ENCODE measurements at places on chromosomes 11 and 22.

DNA sequence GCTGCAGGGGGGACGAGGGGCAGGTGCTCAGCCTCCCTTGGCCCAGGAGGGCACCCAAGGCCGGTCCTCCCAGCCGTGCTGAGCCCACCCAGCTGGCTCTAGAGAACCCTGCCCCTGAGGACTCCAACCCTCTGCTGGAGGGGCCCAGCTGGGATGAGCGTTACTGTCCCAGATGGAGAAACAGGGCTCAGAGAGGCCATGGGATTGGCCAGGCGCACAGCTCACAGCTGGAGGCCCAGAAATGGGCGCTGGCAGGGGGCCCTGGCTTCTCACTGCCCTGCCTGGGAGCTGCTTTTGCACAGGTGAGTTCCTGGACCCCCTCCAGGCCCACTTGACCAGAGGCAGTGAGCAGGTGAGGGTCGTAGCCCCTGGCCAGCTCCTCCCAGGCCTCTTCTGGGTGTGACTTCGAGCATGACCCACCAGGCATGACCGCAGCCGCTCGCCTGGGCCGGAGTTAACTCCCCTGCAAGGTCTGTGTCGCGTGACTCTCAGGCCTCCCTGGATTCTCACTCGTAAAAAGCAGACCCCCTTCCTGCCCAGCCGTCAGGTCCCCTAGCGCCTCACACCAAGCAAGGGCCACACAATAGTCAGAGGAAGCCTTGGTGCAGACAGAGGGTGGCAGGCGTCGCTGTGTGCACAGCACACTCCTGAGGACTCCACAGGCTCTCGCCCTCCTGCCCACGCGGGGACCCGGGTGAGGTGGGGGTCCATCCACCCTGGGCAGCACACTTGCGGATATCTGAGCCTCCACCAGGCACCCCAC, 19.7 kb upstream of the IL17REL start:
- no peak for DNase-seq

DNA sequence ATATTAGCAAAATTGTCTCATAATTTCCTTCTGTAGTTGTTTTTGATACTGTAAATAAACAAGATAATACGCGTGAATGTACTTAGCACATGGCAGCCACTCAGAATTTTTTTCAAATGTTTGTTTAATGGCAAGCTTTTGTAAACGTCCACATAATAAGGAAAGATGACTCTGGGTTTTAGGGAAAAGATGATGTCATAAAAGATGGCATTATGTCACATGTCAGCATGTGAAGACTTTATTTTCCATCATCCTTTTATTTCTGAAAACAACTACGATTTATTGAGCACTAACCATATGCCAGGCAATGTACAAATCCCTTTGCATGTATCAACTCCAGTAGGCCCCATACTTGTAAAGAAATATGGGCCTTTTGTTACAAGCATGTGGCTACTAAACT, 139.9 kb downstream of the C11orf91 start:
- DNase-seq, result no peak

DNA sequence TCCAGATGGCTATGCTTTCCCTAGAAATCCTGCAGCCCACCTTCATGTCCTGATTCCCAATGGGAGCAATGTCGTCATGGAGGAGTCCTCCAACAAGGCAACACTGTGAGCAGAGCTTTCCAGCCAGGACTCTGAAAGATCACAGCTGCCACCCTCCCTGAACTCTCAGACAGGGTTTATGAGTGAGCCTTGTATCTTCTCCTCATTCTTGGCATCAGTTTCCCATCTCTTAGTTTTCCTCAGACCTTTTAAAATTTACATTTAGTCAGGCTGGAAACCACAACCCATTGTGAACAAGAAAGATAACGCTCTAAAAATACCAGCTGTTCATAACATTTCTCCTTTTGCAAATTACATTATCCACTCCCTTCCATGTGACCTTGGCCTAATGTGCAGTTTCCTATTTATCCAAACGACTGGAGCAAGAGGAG, 15.6 kb upstream of the LYVE1 start:
- no peak for DNase-seq

DNA sequence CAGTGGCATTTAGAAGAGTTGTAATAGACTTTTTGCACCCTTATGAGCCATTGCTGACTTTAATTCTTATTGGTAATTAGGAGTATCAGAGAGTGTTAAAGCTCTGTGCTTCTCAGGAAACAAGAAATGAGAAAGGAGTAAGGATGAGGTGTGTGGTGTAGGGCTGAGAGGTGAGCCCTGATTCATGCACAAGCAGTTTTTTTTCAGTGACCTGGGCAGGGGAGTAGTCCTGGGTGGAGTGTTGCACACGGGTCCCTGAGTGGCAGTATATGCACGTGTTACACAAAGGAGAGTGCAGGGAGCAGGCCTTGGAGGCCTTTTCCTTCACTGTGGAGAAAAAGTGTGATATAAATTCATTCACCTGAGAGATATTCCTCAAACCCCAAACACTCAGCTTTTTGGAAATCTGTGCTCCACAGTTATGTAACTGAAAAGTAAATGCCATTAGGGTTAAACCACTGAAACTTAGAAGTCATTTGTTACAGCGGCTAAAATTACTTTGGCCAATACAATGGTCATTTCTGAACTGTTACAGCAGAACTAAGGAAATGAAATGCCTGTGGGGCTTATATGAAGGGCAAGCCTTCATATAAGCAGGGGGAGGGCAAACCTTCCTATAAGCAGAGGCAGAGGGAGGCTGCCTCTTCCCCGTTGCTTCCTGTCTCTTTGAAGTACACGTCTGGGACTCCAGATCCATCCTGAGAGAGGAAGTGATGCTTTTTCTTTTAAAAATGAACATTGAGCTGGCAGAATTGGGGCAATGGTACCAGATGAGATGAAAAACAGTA, 62.6 kb upstream of the OLFML1 start:
- DNase-seq, result no peak

DNA sequence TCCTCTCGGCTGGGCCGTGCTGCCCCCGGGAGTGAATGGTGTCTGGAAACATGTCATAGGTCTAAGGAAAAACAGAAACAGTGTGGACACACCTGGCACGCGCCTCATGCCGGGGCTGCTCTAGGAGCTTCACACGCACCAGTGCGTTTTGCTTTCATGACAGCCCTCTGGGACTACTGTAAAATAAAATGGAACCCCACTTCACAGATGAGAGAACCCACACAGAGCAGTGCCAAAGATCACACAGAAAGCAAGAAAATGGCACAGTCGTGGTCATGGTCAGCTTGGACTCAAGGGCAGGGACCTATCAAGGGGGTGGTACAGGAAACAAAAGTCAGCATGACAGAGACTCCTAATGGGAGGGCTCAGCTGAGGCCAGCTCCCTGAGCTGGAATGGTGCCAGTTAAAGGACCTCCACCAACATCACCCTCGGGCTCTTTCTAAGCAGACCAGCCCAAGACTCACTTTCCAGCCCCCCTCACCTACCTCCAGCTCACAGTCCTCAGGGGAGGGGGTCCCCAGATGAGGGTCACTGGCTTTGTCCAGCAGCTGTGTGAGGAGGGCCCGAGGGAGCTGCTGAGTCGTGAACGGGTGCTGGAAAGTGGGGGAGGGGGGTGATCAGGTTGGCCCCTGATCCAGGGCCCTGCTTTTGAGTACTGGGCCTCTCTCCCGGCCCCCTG, 3.3 kb downstream of the MAP4K2 start:
- DNase-seq, result no peak

GRCh38 chr11:10526974-10527918, 13.7 kb downstream of the RNF141 start:
- DNase-seq, result no peak

DNA sequence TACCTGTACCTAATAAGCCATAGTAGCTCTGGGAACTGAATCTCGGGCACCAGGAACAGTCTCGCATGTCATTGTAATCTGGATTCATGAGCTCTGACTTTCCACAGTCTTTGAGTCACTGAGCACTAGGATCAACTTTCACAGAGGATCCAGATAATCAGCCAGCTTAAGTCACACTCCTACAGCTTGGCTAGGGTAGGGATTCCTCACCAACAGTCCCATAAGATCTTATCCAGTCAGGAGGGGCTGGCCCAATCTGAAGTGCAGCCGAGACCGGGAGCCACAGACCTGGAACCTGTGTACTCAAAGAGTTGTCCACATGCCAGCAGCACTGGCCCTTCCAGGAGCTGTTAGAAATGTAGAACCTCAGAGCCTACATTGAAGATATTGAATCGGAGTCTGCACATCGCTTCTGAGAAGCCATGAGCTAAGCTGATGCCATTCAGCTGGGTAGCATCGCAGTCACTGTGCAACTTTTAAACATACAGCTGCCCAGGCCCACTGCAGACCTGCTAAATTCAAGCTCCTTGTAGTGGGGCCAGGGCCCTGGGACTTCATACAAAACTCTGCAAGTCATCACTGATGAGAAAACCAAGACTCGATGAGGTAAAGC, 538.8 kb upstream of the B3GAT1 start:
- no peak for DNase-seq

GRCh38 chr11:104650234-104650633, 248.0 kb downstream of the CASP12 start:
- DNase-seq, result no peak

- no peak for DNase-seq
Measured at GRCh38 chr11:66728693-66729385, at the start of gene SPTBN2. Gene SPTBN2 (minus strand): TSS chr11:66729216. CDS start chr11:66721240, 7,976 bp downstream.

DNA sequence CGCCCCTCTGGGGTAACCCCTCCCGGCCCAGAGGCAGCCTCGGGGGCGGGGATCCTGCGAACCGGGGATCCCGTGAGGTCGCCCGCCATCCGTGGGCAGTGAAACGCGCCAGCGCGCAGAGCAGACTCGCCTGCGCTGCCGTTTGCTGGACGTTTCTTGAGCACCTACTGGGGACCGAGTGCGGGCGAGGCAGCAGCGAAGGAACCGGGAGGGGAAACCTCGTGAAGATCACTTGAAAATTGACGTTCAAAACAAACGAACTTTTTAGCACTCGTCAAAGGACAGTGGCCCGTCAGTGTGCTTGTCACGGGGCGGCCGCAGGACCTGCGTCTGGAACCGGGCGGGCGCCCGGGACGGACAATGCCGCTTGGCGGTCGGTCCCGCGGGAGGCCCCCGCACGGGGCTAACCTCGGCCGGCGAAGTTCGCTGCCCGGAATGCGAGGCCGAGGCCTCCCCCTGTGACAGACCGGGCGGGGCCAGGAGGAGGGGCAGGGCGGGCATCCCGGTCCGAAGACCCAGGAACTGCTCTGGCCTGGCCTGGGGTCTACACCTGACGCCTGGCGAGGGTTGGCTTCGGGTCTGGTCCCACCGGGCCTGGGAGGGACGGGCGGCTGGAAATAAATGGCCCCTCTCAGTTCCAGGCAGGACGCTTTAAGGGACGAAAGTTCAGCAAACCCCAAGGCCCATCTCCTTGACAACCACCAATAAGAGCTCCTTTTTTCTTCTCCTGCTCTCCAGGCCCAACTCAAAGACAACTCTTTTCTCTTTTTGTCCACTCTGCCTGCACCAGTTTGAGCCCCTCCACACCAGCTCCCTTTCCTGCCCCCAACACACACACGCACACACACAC, 723 bp upstream of the SCUBE1 start:
- no peak for DNase-seq

DNA sequence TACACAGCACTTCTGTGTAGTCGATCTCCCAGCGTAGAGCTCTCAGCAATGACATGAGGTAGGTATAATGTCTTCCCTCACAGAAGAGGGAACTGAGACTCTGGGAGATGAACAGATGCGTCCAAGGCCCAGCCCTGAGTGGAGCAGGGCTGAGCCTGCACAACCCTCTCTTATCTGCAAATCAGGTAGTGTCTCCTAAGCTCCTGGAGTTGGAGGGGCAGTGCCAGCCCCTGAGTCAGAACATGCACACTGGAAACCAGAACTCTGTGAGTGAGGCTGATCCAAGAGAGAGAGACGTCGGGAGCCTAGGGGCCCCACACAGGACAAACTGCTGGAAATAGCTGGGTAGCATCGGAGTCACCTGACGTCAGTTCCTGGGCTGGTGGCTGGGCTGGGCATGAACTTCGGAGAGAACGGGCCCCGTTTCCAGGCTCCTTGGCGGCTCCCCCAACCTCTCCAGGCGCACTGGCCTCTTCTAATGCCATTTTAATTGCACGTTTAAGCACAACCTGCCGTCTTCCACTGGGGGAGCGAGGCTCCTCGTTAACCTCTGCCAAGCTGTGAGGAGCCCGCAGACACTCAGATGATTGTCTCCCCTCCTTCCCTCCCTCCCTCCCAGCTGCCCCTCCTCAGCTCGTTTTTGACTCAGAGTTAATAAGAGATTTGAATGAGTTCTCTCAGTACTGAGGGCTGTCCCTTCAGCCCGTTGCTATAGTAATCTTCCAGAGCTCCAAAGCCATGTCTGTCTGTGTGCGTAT, 191.2 kb upstream of the TBCEL start:
- DNase-seq, result no peak

GRCh38 chr11:25970726-25971508, 361.0 kb upstream of the ANO3 start:
- no peak for DNase-seq

DNA sequence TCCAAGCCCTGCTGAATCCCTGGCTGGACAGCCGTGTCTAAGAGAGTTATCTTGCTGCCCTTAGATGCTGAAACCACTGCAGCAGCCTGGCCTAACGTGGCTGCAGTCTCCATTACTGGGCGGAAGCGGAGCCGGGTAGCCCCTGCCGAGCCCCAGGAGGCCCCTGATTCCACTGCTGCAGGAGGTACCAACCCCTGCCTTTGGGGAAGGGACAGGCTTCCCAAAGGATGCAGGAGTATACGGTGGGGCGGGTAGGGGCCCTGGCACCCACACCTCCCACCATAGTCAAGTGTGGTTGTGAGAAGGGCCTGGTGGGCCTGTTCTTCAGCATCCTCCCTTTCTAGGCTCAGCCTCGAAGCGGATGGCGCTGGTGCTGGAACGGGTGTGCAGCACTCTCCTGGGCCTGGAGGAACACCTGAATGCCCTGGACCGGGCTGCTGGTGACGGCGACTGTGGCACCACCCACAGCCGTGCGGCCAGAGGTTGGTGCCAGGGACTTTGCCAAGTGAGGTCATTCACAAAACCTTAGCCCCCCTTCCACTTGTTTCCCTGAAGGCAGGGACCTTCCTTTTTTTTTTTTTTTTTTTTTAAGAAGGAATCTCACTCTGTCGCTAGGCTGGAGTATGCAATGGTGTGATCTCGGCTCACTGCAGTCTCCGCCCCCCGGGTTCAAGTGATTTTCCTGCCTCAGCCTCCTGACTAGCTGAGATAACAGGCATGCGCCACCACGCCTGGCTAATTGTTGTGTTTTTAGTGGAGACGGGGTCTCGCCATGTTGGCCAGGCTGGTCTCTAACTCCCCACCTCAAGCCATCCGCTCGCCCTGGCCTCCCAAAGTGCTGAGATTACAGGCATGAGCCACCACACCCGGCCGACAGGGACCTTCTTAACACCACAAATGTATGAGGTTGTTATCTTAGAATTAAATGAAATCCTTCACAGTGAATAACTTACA, 11.0 kb downstream of the TKFC start:
- DNase-seq, result no peak

GRCh38 chr11:925158-925495, 543 bp upstream of the AP2A2 start:
- DNase-seq, result no peak

GRCh38 chr22:25183949-25184619, 15.6 kb upstream of the CRYBB3 start:
- DNase-seq, result no peak

- DNase-seq, result no peak
Measured at GRCh38 chr11:10784232-10785145, 24.2 kb downstream of the EIF4G2 start.

- no peak for DNase-seq
Measured at GRCh38 chr11:106271686-106272085, 194.2 kb downstream of the AASDHPPT start.

- DNase-seq, result no peak
Measured at GRCh38 chr11:15897211-15897960, 459.0 kb downstream of the SOX6 start.

GRCh38 chr11:9739123-9739900, 75.4 kb downstream of the SWAP70 start:
- DNase-seq, result no peak

GRCh38 chr11:60859616-60860250, 4.0 kb upstream of the PTGDR2 start:
- DNase-seq, result no peak

GRCh38 chr11:45104790-45105084, 41.7 kb upstream of the PRDM11 start:
- DNase-seq, result no peak

Data from fibroblast of skin of left biceps (primary cell).